ENCODE measurements at places on chromosomes 6 and 20.

- DNase-seq = no peak
These were observed 4.9 kb downstream of the E2F1 start for GRCh38 chr20:33681288-33681687.

DNA sequence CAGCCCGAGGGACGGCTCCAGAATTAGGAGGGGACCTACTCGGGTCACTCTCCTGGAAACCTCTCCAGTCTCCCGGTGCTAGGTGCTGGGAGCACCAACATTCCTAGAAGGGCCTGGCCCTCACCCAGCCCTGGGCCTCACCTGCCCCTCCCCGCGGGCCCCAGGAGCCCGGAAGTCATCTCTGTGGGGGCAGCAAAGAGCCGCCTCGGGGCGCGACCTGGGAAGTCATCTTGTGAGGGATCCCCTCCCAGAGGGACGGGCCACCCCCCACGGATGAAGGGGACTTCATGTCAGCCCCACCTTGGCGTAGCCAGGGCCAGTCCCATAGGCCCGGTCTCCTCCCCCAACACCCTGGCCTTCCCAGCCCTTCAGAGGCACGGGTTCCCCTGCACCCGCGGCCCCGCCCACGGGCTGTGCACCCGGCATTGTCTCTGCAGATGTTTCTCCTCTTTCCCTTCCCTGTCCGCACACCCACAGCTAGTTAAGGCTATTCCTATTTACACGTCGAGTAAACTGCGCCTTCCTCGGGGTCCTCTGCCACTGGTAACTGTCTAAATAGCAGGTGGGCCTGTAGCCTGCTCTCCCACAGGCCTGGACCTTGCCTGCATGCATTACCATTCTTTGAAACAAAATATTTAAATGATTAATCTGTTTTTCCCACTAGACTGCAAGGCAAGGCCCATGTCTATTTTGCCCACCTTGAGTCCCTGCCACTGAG lies 896 bp upstream of the RNASET2 start:
- DNase-seq = peak; percentile 25

DNA sequence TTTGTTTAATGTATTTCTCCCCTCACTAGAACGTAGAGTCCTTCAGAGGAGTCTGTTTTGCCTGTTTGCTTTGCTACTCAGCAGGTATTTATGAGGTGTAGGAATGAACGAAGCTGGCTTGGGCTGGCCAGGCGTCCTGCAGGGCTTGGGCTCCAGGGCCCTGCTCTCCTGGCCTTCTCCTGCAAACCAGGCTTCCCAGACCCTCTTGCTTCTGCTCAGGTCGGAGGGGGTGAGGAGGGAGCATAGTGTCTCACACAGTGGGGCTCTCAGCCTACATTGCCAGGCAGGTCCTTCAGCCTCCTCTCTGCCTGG lies 24.6 kb upstream of the MLN start:
- DNase-seq = no peak

- no peak for DNase-seq
These were observed 35.6 kb upstream of the LAMP5 start for GRCh38 chr20:9478771-9479170.

- peak; percentile 64 for DNase-seq
These were observed 61.5 kb upstream of the HDDC2 start for GRCh38 chr6:125363039-125363823.

GRCh38 chr6:124655866-124656265 lies 306.4 kb upstream of the RNF217 start:
- DNase-seq = no peak

GRCh38 chr20:33281550-33282146 lies 1.4 kb upstream of the BPIFB1 start:
- DNase-seq = no peak

- DNase-seq = no peak
These were observed 264.9 kb downstream of the TBC1D7 start for GRCh38 chr6:13063300-13063918.

- no peak for DNase-seq
These were observed 61.5 kb upstream of the UNC93A start for GRCh38 chr6:167229586-167229985.

GRCh38 chr20:54173653-54174456 lies at the start of gene CYP24A1:
Gene CYP24A1, minus strand, starts transcription at chr20:54173986. Its CDS starts 407 bp downstream, at chr20:54173579.
- no peak for DNase-seq

DNA sequence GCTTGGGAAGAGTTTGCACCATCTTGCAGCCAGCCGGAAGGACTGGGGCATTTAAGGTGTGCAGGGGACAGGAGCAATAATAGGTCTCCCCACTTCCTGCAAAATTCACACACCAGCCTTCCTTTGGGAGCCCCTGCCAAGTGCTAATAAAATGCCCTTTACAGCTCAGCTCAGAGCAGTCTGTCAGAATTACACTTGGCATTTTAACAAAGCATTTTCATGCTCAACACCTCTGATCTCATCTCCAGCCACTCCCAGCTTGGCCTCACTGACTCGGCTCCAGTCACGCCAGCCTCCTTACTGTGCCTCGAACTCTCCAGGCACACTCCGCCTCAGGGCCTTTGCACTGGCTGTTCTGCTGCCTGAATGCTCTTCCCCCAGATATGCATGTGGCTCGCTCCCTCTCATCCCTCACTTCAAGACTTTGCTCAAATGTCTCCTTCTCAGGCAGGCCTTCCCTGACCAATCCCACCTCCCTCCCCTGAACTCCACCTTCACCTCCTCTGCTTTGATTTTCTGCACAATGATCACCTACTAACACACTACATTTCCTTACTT lies 43.7 kb downstream of the GRM4 start:
- no peak for DNase-seq

DNA sequence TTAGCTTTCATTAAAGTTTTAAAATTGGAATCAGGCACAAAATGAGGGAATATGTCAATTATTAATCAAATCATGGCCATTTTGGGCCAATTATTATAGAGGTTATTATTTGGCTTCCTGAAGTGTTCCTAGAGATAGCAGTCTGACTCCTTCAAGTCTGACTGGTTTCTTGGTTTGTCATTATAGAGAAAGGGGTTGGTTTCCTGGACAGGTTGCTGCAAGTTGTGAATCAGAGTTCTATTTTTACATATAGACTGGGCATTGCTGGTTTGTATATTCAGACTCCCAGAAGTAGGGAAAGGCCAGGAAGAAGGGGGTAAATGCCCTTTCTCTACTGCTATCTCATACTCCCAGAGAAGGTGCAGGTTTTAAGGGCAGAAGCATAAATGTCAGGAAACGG lies 121.4 kb upstream of the CEP162 start:
- no peak for DNase-seq

GRCh38 chr6:41288030-41288753 lies 1.7 kb upstream of the TREM1 start:
- DNase-seq = no peak

DNA sequence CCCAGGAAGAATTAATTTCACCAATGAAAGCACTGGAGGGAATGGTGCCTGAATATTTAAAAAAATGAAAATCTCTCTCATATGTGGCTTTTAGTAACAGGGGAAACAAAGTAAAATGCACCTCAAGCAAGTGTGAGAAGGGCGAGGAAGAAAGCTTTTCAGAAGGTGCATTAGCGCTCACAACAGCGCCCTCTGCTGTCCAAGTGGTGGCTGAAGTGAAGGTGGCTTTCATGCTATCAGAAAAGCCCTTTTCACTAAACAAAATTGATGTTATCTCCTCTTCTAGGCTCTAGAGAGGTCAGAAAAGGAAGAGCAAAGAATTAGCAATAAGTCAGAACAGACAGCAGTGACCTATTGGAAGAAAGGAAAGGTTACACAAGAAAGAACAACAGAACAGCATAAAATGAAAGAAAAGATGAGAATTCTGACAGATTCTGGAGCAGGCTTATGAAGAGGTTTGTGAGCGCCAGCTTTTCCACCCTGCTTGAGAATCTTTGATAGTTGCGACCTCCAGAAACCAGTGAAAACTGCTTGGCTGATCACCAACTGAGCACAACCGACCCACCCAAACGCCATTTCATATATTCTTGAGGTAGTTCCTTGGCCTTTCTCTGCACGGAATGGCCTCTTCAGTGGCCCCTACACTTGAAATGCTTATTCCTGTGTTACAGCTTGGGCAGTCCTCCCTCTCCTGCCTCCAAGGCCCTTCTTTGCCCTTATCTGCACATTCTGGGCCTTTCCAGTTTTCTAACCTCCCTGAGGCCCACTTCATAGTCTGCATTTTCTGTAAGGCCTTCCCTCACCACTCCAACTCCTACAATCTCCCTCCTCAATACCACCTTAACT lies 45.3 kb downstream of the SMLR1 start:
- DNase-seq = peak; percentile 45

DNA sequence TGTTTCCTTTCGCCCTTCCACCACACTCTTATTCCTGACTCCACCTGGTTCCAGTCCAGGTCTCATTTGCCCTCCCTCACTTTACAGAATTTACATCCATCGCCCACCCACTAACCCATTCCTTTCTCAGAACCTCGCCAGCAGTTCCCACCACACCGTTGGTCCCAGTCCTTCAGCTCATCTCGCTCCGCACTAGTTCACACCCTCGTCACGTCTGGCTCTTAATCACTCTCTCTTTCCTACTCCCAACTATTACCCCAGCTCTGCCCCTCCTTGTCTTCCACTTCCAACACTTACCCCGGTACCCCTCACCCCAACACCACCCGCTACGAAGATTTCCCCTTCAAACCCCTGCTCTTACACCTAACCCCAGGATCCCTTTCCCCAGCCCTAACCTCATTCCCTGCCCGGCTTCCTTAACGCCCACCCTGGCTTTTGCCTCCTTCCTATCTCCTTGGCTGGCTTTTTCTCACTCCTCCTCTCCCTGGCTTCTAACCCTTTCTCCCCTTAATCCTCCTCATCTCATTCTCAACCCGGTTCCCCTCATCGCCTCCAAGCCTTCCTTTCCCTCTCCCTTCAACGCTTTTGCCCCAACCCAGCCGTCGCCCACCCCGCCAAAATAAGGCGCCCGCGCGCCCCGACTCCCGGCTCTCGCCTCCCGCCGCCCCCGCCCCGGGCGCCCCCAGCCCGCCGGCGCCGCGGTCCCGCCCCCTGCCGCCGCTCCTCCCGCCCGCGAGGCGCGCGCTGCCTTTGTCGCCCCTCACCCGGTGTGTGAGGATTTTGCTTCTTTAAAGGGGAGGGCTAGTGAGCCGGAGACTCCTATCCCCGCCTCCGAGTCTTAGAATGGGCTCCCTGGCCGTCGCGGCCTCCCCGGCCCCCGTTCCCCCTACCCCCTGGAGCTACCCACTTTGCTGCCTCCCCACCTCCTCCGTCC lies 542 bp downstream of the USP49 start:
- no peak for DNase-seq

DNA sequence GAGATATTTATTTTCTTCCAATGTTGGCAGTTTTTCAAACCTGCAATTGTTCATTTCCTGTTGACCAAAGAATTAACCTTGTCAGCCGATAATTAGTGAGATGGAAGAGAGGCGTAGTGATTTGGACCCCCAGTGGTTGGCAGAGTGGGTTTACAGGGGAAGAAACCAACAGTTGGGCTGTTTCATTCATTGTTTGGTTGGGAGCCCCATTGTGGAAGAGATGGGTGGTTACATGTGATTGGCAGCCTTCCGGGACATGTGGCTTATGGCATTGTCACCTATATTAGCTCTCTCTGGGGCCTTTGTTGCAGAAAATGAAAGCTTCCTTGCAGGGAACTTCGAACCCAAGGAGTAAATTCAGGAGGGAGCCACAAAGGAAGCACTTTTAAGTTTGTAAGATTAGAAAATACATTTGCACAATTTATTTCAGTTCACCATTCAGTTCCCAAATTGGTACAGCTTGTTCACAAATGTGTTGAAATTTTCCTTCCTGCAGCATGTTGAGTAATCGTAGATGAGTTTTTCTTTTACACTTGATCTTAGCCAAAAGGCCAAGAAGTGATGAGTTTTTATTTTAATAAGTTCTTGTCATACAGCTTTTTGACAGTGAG lies 50.3 kb upstream of the CDKAL1 start:
- no peak for DNase-seq

GRCh38 chr6:134806180-134806798 lies 143.6 kb downstream of the ALDH8A1 start:
- DNase-seq = no peak

GRCh38 chr6:49662892-49663261 lies 26.2 kb upstream of the RHAG start:
- no peak for DNase-seq

DNA sequence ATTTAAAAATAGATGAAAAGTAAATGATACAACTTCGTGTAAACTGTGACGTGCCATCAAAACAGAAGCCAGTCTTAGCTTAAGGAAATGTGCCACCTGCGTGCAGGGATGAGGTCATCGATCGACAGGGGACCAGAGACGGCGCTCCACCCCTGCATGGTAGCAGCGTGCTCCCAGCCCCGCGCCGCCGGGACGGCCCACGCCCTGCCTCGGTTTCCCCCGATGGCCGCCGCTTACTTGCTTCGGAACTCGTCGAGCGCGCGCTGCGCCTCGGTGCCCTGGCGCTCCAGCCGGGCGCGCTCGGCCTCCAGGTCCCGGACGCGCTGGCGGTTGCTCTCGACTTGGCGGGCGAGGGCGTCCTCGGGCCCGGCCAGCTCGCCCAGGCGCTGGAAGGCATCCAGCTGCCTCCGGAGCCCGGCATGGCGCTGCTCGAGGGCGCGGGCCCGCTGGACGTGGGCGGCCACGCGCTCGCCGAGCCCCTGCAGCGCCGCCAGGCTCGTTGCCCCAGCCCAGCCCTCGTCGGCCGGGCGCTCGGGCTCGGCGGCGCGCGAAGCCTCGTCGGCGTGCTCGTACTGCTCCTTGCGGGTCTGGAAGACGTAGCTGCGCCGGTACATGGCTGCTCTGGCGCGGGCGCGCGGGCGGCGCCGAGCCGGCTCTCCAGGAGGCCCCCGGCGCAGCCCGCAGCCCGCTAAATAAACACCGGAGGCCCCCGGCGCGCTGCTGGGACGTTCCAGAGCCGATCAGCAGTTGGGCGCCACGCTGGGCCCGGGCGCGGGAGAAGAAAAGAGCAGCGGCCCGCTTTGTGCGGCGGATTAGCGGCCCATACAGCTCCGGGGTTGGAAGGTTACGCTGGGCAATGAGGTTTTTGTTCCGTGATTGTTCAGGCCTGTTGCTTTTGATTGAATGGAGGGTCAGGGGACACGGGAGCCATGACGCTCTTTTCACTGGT lies at the start of gene BFSP1:
Gene BFSP1, minus strand, starts transcription at position 664 of the 949 bp plus-strand sequence. Its CDS starts 50 bp downstream, at position 614.
- DNase-seq = peak; percentile 61

- DNase-seq = peak; percentile 87
These were observed 224.2 kb downstream of the CLIC5 start for GRCh38 chr6:45791211-45792168.

- DNase-seq = no peak
These were observed 28.6 kb upstream of the PKHD1 start for GRCh38 chr6:52115891-52116604.

- DNase-seq = peak; percentile 35
These were observed 45.3 kb upstream of the IFNGR1 start for GRCh38 chr6:137264311-137265075.

- peak; percentile 85 for DNase-seq
These were observed at the start of gene CLIC1 for GRCh38 chr6:31736021-31736767. Gene CLIC1, minus strand, starts transcription at chr6:31736530. Its CDS starts 230 bp downstream, at chr6:31736300.

GRCh38 chr6:112618849-112619248 lies 271.7 kb downstream of the RFPL4B start:
- no peak for DNase-seq

GRCh38 chr6:116371120-116371917 lies 572 bp downstream of the DSE start:
- peak; percentile 94 for DNase-seq

- no peak for DNase-seq
These were observed 128.1 kb upstream of the AKAP12 start for GRCh38 chr6:151111670-151112069.

Measured in fibroblast of skin of abdomen (primary cell).